Hair follicular keratinocyte (primary cell): ENCODE measurements at places on chromosomes 1 and 21. TPM values are rescaled to one million over a fixed set of nuclear protein-coding genes. Genes with fewer than 3 reads are reported as not detected.

Gene TEDDM1
- total RNA-seq, result not detected in 2 replicates

Gene MX1
- 2.1 and 7.4 TPM in 2 replicates for total RNA-seq

Gene ZNF695
- 2.3 and 3.9 TPM in 2 replicates for total RNA-seq

Gene IL12RB2
- 1.1 and 5.5 TPM in 2 replicates for total RNA-seq

Gene MNDA
- not detected in 2 replicates for total RNA-seq

Gene RBBP4
- 85.1 and 112 TPM in 2 replicates for total RNA-seq

Gene CYYR1
- 7.6 and 10.9 TPM in 2 replicates for total RNA-seq

Gene CA14
- 0.08 and 0.39 TPM in 2 replicates for total RNA-seq

Gene PLPPR5
- total RNA-seq, result 0.04 and 0.31 TPM in 2 replicates

Gene BSND
- not detected in 2 replicates for total RNA-seq

Gene TEX50
- total RNA-seq, result not detected in 2 replicates
